ENCODE measurements at places on chromosomes 16 and 17.

DNA sequence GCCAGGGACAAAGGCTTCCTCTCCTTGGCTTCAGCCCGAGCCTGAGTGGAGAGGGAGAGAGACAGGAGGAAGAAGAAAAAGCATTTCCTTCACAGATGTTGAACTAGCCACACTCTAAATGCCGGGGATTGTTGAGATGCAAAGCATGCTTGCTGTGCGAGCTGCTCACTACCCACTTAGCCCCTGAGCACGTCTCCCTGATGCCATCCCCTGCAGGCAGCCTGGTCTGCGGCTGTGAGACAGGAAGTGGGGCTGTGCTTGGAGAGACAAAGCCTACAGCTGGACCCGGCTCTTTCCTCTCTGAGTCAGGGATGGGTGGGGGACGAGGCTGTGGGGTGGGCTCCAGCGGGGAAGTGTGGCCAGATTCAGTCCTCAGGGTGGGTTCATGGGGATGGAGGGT lies 13.7 kb downstream of the WNT9B start:
- DNase-seq, result no peak

DNA sequence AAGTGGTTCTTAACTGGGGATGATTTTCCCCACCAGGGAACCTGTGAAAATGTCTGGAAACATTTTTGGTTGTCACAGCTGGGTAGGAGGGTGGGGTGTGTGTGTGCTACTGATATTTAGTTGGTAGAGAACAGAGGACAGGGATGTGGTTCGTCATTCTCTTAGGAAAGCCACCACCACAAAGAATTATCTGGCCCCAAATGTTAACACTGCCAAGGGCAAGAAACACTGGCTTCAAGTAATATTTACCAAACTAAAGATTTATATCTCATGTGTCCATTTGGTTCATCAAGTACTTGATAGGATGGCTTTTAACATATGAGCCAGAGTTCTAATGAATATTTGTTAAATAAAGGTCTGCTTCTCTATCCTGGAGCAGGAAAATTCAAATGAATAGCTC lies 19.5 kb downstream of the MPHOSPH6 start:
- no peak for DNase-seq

GRCh38 chr17:76727745-76728456 lies 1.3 kb downstream of the METTL23 start:
- no peak for DNase-seq

DNA sequence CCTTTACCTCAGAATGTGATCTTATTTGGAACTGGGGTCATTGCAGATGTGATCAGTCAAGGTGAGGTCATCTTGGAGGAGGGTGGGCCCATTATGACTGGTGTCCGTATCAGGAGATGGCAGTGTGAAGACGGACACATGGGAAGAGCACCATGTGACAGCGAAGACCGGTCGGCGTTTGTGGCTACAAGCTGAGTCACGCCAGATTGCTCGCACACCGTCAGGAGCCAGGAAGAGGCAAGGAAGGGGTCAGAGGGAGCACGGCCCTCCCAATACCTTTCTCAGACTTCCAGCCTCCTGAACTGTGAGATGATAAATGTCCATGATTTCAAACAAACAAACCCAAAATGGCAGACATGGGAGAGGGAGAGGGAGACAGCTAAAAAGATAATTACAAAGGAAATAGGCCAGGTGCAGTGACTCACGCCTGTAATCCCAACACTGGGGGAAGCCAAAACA lies 13.2 kb downstream of the STARD3 start:
- DNase-seq, result no peak

- no peak for DNase-seq
Observed at GRCh38 chr16:84548508-84548907, 44.0 kb upstream of the MEAK7 start.

DNA sequence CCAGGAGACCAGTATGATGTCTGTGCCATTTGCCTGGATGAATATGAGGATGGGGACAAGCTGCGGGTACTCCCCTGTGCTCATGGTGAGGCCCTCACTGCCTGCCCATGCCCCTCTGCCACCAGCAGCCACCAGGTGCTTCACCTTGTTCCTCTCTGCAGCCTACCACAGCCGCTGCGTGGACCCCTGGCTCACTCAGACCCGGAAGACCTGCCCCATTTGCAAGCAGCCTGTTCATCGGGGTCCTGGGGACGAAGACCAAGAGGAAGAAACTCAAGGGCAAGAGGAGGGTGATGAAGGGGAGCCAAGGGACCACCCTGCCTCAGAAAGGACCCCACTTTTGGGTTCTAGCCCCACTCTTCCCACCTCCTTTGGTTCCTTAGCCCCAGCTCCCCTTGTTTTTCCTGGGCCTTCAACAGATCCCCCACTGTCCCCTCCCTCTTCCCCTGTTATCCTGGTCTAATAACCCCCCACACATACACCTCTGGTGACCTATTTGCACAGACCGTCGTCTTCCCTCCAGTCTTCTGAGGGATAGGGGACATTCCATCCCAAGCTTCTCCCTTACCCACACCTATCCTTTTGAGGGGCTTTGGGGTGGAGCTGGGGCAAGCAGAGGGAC lies 3.7 kb downstream of the PFN1 start:
- peak; percentile 28 for DNase-seq

GRCh38 chr16:80576343-80576912 lies 35.6 kb downstream of the DYNLRB2 start:
- no peak for DNase-seq
